ENCODE measurements at places on chromosomes 7 and 10.

DNA sequence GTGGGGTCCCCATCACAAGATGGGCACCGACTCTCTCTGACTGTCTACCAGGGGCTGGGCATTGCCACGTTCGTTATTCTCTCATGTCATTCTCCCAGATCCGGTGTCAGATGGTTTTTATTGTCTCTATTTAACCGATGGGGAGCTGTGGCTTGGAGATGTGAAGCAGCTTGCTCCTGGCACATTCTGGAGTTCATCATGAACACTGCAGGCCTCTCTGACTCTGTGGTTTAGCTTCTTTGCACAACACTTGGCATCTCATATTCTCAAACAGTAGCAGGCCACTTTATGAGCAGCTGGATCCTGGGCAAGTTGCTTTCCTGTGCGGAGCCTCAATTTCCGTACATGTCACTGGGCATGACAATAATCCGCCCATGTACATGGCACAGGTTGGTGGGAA is 119.9 kb downstream of the LRRC18 start:
- no peak for DNase-seq

DNA sequence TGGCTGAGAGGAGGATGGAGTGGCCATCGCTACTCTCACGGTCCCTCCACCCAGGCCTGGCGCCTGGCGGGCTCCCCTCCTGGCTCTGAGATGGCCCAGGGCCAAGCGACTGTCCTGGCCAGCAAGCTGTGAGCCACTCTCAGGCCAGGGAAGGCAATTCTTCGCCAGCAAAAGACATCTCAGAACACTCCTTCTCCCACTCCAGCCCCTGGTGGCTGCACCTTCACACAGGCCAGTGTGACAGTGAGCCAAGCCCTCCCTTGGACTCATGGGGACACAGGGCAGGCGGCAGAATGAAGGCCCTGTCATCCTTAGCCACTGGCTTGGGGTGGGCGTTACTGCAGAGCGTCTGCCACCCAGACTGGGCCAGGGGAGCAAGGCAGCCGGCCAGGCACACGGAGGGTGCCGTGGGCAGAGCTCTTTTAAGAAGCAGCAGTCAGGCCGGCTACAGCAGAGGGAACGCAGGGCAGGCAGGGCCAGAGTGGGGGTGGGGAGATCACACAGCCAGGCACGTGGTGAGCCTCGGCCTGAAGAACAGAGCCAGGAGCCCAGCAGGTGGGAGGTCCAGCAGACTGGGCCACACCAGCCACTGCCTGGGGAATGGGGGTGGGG is 14.4 kb downstream of the STK32C start:
- DNase-seq, result no peak

- DNase-seq, result no peak
These were observed 95.1 kb downstream of the BMPR1A start for GRCh38 chr10:86851328-86852207.

- DNase-seq, result no peak
These were observed 9.6 kb upstream of the NDUFB2 start for GRCh38 chr7:140686921-140687320.

DNA sequence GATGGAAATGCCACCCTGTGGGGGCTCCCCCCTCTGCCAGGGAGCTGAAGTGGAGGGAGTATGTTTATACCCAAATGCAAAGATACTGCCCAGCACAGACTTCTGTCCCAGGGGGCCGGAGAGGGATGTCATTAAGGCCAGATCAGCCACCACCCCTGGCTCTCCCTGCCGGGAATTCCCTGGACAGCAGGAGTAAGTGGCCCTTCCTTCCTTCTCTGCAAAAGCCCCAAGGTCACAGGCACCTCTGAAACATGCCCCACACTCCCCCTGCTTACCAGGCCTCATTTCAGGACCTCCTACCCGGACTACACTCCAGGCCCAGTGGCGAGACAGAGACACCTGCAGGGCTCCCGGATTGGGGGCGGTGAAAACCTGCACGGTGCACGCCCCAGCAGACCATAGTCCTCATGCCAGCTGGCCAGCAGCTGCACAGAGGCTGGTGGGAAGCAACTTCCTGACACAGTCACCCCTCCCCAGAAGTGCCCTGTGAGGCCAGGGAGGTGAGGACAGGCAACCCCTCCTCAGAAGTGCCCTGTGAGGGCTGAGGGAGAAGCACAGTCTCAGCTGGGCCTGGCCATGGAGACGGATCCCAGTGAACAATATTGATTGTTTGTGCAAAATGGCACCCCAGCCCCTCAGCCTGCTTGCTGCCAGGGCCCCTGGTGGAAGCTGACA is 33.0 kb upstream of the RET start:
- no peak for DNase-seq

- no peak for DNase-seq
These were observed 48.1 kb downstream of the GNAI1 start for GRCh38 chr7:80182630-80183276.

Measured in glomerular endothelial cell (primary cell).